Stimulated activated CD4-positive, alpha-beta T cell treated with anti-CD3 and anti-CD28 coated beads, TNF-alpha, amount 100 ng/mL, for 1 hour (primary cell): ENCODE measurements at places on chromosomes 11 and 22.

DNA sequence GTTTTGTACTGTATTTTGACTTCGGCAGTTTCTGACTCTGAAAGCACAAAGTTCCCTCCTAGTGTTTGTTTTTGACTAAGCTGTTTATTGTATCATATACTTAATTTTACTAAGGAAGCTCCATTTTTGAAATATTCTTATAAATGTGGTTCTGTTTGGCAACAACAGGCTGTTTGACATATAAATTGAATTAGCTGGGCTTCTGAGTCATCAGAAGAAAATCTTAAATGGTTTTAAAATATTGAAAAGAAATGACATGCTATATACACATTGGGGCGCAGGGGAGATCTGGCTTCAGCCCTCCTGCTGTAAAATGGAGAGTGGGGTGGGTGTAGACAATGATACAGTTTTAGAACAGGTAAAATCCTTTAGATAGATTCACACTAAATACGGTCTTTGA lies 38.6 kb downstream of the SHISA8 start:
- DNase-seq: no peak

- no peak for DNase-seq
Measured at GRCh38 chr22:45996241-45997076, 19.5 kb upstream of the WNT7B start.

- peak; percentile 38 for DNase-seq
Measured at GRCh38 chr22:49992921-49993648, 19.5 kb downstream of the IL17REL start.

- DNase-seq: no peak
Measured at GRCh38 chr22:18906896-18907295, 776 bp downstream of the DGCR6 start.

DNA sequence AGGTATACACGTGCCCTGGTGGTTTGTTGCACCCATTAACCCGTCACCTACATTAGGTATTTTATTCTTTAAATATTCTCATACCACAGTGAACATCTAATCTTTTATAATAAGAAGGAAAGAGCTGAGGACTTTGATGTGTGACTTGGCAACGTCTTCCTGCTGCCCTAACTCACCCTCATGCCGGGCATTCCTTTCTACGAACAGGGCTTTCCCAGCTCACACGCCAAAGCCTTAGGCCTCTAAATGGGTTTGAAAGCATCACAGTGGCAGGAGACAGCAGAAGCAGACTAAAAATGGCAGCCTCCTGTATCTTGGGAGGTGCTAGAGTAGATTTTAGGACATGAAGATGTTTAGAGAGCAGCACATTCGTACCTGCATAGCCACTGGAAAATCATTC lies 52.6 kb downstream of the CLTCL1 start:
- no peak for DNase-seq

GRCh38 chr11:62419943-62420342 lies 1.1 kb downstream of the SCGB1A1 start:
- DNase-seq: no peak

DNA sequence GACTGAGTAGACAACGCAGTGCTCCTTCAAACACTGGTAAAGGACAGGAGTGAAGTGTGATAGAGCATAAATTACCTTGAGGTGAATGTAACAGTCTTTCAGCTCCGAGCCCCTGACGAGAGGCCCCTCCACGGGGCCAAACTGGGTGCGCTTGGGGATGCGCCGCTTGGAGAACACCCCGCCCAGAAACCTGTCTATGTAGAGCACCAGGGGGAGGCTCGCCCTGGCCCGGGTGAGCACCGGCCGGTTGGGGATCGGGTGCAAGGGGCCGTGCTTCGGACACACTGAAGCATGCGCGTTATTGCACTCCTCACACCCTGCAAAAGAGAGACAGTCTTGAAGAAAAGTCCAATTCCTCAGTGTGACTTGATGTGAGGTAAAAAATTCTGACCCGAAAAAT lies 49.3 kb upstream of the NFRKB start:
- DNase-seq: no peak
